ENCODE measurements at places on chromosomes 12 and 14.
A peak's percentile ranks its signal among the peaks of the same experiment; 100 is the strongest.

- no peak for DNase-seq
These were observed 138.8 kb upstream of the WSCD2 start for GRCh38 chr12:107990325-107990724.

- DNase-seq, result no peak
These were observed 61.6 kb downstream of the SERPINA3 start for GRCh38 chr14:94673781-94674231.

GRCh38 chr12:24919346-24920001 is 29.4 kb downstream of the BCAT1 start:
- DNase-seq, result no peak

DNA sequence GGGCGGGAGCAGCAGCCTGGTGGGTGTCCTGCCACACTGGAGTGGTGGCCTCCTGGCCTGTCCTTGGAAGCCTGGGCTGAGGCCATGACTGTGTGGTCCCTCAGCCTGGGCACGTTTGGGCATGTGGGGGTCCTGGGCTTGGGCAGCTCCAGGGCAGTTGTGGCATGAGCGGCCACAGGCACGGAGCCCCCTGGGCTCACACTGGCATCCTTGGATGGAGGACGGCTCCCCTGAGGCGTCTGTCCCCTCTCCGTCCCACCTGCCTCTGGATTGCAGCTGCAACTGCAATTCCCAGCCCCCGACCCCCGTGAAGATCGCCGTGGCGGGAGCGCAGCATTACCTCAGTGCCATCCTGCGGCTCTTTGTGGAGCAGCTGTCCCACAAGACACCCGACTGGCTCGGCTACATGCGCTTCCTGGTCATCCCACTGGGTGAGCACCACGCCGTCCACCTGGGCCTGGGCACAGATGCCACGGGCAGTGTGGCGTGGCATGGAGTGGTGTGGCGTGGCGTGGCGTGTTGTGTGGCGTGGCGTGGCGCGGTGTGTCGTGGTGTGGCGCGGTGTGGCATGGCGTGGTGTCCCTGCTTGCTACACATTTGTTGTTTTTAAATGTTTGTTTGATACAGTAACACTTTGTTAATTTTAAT is 15.1 kb upstream of the TEX22 start:
- no peak for DNase-seq

DNA sequence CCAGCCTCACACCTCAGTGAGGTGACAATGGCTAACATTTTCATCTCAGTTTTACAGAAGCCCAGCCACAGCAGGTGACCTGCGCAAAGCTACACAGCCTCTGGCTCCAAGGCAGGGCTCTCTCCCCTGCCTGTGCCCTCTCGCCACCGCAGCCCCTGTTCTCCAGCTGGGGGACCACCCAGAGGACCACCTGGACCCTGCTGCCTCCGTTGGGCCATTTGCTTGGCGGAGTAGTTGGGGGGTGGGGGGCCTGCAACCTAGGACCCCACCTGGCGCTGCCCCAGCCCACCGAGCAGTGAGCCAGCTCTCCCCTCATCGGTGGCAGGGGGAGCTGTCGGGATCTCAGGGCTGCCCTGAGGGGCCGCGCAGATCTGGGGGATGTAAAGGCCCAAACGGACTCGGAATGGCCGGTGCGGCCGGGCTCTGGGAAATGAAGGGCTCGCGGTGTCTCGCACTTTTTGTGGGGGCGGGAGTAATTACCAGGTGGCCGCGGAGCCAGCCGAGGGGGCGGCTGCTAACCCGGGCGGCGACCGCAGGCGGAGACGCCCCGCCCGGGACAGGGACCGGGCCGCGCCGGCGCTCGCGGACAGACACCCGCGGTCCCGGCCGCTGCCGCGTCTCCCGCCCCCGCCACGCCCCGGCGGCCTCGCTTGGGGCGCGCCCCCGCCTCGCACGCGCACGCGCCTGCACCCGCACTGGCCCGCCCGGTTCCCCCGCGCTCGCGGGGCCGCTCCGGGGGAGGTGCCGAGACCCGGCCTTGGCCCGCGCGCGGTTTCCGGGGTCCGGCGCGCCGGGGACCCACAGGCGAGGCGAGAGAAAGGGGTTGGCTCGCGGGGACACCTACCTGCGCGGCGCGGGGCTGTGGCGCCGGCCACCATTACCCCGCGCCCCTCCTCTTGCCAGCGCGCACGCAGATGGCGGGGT is 8.6 kb upstream of the GPR68 start:
- no peak for DNase-seq

- DNase-seq, result peak; percentile 69
These were observed 34.2 kb upstream of the KICS2 start for GRCh38 chr12:64256166-64256800.

DNA sequence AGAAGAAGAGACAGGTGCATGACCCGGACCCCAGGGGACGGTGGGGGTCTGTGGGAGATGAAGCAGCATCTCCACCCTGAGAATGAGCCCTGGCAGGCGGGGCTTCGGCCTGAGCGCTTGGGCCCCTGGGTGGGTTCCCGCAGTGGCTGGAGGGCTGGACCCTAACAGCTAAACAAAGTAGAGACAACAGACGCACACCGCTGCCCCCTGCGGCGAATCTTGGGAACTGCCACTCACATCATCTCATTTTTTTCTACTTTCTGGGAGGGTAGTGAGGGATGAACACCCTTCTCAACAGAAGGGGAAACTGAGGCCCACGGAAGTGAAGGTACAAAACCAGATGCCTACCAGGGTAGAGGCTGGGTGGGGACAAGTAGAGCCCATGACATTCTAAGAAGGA is 104.7 kb downstream of the RFLNA start:
- DNase-seq, result no peak

DNA sequence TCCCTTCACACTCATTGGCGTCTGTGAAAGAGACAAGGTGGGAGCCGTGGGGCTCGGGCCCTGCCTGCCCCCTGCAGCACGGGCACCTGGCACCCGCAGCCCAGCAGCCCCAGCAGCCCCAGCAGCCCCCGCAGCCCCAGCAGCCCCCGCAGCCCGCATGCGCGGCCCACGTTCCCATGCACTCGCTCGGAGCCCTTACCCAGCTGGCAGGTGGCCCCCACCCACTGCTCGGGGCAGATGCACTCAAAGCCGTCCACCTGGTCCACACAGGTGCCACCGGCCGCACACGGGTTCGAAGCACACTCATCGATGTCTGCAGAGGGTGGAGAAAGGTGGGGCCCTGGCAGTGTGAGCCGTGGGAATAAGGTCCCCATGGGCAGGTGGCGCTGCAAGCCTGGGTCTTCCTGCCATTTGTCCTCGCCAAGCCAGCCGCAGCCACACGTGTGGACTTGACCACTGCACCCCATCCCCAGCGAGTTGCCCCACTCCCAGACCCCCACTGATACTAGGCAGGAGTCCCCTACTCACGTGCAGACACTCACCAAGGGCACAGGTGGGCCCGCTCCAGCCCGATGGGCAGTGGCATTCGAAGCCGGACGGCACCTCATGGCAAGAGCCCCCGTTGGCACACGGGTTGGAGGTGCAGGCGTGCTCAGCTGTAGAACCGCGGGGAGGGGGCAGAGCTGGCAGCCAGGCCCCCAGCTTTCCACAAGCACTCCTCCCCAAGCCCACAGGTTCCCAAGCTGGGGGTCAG is 17.3 kb downstream of the JAG2 start:
- no peak for DNase-seq

DNA sequence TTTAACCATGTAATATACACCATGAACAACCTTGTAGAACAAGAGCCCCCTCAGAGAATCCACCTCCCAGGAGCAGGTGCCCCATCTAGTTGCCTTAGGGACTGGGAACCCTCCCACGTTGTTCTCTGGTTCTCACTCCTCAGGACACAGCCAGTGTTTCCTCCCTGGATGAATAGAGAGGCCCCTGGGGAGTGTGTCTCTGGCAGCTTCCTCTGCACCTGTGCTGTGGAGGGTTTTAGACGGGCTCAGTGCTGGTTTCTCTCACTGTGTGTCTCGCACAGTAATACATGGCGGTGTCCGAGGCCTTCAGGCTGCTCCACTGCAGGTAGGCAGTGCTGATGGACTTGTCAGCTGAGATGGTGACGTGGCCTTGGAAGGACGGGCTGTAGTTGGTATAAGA is 581.3 kb downstream of the TMEM121 start:
- no peak for DNase-seq

DNA sequence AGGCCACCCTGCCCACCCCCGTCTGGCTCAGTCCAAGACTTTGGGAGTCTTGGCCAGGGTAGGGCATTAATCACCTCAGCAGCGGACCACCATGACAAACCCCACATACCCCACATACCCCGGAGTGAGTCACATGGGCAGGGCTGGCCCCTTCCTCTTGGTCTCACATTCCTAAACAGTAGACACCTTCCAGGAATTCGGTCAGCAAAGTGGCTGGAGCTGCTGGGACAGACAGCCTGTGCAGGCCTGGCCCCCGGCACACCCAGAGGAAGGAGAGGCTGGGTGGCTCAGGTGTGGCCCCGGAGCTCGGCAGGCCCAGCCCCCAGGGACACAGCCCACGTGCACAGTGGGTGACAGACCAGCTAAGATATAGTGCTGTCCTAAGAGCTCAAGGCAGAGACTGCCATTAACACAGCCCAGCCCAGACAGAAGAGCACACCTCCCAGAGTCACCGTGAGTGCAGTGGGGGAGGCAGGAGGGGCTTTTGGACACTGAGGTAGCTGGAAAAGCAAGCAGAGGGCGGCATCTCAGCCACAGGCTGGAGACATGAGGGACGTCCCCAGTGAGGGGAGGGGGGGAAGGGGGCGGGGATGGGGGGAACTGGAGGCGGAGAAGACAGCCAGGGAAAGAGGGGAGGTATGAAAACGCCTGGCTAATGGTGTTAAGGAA is 24.0 kb downstream of the CCDC85C start:
- DNase-seq, result no peak

GRCh38 chr12:74689071-74689655 is 151.5 kb downstream of the ATXN7L3B start:
- peak; percentile 9 for DNase-seq

- no peak for DNase-seq
These were observed 50.9 kb downstream of the KCNA5 start for GRCh38 chr12:5094551-5094950.

- DNase-seq, result no peak
These were observed 40.2 kb downstream of the HSP90AA1 start for GRCh38 chr14:102046337-102047278.

DNA sequence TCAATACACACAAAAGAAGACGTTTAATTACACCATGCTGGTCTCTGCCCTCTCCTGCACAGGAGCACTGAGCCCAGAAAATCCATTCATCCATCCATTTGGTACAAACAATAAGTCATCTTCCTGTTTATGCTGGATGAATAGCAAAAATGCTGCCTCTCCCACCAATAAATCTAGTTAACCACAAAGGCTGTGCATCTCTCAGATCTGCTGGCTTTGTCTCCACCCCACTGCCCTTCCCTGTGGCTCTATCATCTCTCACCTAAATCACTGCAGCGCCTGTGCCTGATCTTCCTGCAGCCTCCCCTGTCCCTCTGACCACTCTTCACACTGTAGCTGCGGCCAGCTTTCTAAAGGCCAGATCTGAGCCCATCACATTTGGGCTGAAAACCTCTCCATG is 72.9 kb upstream of the DDX11 start:
- no peak for DNase-seq

Measured in NCI-H1436 (cell line).